ENCODE measurements at places on chromosomes 1 and 21.

- no peak for DNase-seq
Measured at GRCh38 chr1:1080122-1080757, 6.1 kb upstream of the RNF223 start.

GRCh38 chr1:179883040-179883744 lies 1.1 kb downstream of the TOR1AIP1 start:
- DNase-seq, result no peak

DNA sequence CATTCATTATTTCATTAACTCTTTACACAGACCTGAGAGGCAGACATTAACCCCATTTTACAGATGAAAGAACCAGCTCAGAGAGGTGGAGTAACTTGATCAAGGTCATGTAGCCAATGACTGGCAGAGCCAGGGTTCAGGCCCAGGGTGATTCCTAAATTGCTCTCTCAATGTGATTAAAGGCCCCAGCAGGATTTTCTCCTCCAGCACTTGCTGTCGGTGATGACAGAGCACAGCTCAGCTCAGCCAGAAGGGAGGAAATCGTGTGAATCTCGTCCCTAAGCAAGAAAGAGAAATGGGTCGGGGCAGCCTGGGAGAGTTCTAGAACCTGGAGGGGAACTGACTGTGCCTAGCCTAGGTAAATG lies 19.5 kb upstream of the RNF19B start:
- no peak for DNase-seq

DNA sequence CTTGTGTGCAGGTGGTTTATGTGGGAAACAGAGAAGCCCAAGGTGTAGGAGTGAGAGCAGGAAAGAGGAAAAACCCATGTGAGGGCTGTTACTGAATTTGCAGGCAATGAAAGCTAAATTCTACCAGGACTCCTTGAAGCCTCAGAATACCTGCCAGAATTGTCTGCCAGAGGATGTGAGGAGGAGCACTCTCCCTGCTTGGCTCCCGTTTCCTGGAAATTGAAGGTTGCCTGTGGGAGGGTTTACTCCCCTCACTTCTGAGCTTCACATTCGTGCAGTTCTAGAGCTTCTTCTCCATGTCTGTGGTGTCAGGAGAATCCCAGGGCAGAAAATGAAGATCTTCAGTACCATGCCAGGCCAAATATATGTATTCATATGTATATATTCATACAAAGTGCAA lies 220.8 kb upstream of the ZP4 start:
- no peak for DNase-seq

GRCh38 chr1:78061825-78062523 lies 16.2 kb downstream of the GIPC2 start:
- DNase-seq, result no peak

- no peak for DNase-seq
Measured at GRCh38 chr1:221397141-221397540, 344.7 kb downstream of the DUSP10 start.

DNA sequence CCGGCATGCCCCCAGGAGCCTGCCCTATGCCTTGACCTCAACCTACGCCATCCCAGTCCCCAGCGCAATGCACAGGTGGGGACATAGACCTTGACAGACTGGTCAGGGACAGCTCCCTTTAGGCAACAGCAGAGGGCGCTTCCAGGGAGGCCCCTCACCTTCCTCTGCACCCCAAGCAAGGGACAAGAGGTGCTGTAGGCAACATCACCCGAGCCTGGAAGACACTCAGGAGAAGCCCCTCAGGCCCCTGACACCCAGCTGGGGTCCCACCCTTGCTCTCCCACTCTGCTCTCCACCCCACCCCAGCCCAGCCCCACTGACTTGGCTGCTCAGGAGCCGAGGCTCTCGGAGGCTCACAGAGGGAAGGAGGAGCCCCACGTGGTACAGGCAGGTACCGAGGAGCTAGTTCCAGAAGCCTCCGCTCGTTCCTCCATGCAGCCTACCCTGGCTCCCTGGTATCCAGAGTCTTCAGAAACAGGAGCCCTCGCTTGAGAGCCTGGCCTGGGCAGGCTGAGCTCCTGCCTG lies 2.4 kb upstream of the WNT3A start:
- DNase-seq, result no peak

DNA sequence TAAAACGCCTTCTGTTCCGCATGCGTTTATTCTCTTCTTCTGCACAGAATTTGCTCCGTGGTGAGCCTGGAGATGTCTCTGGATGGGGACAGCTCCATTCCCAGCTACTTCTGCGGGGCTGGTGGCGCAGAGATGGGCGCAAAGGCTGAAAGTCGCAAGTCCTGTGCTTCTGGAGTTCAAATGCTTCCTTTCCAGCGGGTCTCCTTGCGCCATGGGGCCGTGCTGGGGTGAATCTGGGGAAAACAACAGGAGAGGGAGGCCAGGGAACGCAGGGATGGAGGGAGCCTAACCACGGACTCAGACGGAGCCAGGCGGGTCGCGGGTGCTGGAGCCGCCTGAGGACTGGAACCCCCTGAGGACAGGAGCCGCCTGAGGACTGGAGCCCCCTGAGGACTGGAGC lies 2.9 kb upstream of the OR2T12 start:
- no peak for DNase-seq

DNA sequence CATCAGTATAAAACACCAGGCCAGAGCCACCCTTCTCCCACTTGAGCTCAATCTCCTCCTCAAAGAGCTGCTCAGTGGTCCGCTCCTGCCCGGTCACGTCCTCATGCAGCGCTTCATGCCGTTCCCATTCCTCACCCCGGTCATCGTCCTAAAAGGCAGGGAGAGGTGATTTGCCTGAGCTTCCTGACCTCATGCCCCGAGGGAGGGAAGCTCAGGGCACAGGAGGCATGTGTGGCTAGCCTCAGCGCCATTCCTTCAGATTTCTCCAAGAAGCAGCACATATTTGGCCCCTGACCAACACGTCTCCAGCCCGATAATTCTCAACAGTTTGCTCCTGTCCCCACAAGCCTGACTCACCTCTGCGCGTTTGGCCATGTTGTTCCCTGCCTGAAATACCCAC lies 4.2 kb upstream of the GPN2 start:
- DNase-seq, result no peak

DNA sequence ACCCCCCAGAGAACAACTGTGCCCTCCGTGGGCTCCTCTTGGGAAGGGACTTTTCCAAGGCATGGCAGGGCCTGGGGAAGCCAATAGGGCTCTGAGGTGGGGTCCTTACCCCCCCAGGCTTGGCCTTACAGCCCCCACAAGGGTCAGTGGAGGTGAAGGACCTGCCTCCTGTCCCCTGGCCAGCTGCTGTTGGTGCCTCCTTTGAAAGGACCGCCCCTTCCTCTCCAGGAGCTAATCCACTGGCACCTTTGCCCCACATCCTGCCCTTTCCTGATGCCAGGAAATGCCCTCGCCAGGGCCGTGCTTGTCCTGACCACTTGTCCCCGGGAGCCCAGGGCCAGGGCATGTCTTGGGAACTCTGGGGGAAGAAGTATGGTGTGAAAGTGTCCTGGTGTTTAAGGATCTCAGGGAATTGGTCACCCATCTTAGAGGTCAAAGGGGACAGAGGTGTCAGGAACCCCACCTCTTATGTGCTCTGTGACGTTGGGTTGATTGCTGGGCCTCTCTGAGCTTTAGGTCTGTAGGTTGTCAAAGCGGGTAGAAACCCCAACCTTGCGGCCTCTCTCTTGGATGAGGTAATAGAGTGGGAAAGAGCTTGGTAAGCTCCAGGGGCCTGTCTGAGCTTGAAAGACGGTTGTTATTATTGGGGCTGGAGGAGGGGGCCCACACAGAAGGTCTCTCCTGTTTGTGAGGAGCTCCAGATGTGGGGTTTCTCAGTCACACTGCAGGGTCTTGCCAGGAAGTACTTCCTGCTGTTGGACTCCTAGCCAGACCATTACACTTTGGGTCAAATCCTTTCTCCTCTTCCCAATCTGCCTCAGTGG lies 2.8 kb downstream of the KCNQ4 start:
- DNase-seq, result no peak

GRCh38 chr1:171772312-171772711 lies 9.1 kb upstream of the METTL13 start:
- DNase-seq, result no peak

DNA sequence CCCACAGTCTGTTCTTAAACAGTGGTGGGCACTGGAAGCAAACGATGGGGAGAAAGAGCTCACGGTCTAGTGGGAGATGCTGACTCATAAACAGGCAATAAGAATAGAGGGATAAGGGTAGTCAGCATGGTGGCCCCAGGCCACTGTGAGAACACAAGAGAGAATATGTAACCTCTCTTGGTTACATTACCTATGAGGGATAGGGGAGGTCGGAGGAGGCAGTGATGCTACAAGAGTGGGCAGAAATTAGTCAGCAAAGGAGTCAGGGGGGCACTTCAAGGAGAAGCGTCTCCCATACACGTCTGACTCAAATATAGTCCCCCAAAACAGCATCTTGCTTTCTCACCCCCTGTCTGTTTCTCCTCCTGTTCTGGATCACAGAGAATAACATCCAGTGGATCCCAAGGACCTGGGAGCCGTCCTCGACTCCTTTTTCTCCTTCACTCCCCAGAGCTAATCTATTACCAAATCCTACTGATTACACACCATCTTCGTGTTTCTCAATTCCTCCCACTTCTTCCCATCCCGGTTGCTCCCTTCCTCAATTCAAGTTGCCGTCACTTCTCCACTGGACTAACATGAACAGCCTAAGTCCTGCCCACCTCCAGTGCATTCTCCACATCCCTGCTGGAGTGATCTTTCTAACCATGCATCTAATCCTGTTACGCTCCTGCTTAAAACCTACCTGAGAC lies 2.1 kb downstream of the SLAMF8 start:
- DNase-seq, result no peak

DNA sequence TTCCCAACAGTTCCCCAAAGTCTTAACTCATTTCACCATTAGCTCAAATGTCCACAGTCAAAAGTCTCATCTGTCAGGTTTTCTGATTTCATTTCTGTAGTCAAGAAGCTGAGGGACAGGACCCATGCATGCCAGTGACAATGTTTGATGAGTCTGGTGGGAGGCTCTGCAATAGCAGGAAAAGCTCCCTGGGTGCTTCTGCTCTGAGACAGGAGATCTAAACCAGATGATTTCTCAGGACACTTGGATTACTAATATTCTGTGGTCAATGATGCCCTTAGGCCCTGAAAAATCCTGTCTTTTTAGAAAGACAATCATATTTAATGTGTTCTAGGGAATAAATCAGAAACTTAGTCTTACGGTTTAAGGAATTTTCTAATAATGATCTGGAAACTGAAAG lies 56.4 kb downstream of the PCBP3 start:
- DNase-seq, result no peak

DNA sequence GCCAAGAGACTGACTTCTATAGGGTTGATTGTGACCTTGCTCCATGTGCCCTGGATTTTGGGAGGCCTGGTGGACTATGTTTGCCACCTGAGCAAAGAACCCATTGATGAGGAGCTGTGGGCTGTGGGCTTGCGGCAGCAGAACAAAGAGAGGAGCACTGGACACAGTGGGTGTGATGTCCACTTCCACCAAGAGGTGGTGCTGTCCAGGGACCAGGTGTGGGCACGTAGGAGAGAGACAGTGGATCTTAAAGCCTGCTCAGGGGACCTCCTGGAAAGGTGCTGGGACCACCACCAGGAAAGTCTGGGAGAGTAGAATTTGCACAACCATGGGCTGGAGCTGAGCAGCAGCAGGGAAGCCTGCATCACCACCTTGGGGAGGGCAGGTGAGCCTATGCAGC lies 106.7 kb upstream of the ETS2 start:
- no peak for DNase-seq

DNA sequence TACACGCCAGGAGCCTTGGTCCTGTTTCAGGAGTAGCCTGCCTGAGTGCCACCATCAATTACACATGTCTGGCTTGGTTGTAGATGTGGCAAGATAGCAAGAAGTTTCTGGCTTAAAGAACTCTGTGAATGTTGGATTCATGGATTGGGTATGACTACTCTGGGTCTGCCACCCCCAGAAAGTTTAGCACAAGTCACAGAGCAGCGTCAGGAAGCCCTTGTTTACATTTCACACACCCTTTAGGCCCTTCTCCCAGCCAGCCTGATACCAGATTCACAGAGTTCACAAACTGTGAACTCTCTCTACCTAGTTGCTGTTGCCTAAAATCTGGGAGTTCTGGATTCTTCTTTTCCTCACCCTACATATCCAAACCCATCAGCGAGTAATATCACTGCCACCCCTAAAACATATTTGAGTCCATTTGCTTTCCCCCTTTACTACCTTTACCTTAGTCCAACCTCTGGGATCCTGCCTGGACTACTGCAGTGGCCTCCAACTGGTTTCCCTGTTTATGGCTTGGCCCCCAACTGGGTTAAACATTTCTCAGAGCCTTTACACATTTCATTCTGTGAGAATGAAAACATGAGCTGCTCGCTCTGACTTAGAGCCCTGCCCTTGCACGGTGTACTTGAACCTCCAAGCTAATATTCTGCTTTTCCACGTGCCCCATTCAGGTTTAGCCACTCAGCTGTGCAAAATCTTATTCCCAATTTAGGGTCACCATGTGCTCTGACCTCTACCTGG lies 4.1 kb upstream of the CCDC24 start:
- no peak for DNase-seq

DNA sequence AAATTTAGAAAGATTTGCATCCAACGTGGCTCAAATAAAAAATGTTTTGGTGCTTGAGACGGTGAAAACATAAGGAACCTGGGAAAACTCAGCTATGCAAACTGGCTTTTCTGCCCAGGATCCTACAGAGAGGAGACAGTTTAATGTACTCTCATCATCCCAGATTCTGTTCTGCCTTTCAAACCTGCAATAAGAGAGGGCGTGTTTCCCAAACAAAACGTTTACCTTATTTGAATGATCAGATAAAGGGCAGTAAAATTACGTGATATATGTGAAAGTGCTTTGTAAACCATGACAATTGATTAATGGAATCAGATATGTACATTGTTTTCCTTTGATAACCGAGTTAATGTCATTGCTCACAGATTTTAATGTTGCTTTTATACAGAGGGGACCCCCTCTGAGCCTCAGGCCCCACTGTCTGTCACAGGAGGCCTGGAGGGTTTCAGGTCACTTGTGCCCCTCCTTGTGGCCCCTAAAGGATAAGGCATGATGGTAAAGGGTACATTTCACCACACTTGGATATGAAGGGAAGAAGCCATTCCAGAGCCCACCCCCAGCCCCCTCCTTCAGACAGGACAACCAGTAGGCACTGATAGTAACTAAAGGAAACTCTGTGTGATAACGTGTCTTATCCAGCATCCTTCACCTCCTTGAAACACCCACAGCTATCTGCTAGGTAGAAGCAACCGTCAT lies 157.6 kb downstream of the EDEM3 start:
- no peak for DNase-seq

DNA sequence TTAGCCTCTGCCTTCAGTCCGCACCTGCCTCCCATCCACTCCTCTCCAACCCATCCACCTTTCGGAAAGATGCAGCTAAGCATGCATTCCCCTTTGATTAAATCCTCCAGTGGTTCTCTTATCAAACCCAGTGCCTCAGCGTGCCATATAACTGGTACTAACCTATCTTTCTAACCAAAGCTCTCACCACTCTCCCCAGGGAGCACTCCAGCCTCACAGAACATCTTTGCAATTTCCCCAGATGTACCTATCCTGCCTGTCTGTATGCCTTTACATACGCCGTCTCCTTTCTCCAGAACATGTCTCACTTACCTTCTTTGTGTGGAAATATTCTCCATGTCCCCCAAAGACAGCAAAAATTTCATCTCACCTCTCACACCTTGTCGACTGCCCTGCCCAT lies 80.0 kb downstream of the SLC25A24 start:
- DNase-seq, result no peak

- DNase-seq, result no peak
Measured at GRCh38 chr1:117830222-117830621, 99.2 kb downstream of the GDAP2 start.

GRCh38 chr21:46117586-46118315 lies 19.8 kb downstream of the COL6A2 start:
- DNase-seq, result no peak

All from stimulated activated CD8-positive, alpha-beta memory T cell treated with anti-CD3 and anti-CD28 coated beads, Interleukin-4, amount 100 ng/mL, for 1 hour (primary cell).